NCI-H2171 (cell line): ENCODE measurements at places on chromosomes 11 and 22.

DNA sequence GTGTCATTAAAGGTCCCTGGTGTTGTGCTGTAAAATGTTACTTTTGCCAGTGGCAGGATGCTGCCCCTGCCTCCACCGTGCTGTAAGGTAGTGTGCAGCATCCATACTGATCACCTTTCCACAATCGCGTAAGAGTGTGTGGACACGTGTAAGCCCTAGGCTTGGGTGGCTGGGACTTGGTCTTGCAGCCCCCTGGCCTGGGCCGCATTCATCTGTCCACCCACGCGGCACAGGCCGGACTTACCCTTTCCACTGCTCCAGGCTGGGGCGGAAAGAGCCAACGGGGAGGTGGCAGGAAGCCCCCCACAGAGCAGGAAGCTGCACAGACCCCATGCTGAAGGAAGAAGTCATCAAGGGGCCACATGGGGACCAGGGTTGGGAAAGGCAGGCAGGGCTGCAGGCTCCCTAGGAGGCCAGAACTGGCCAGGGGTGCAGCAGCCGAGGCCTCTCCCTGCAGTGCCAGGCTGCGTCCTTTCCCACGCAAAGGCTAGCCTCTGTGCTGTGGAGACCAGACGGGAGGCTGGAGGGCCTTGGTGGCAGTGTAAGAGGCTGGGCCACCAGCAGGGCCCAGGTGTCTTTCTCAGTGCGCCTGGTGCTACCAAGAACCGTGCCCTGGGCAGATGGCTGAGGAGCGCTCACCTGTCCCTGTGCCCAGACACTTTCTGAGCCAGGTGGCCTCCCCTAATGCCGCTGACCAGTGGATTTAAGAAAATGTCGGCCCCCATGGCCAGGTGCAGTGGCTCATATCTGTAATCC lies 11.7 kb upstream of the TMEM191C start:
- no peak for DNase-seq

GRCh38 chr11:121089566-121089965 lies 11.5 kb upstream of the TECTA start:
- no peak for DNase-seq

GRCh38 chr11:47254386-47254785 lies 3.4 kb upstream of the NR1H3 start:
- DNase-seq, result no peak

DNA sequence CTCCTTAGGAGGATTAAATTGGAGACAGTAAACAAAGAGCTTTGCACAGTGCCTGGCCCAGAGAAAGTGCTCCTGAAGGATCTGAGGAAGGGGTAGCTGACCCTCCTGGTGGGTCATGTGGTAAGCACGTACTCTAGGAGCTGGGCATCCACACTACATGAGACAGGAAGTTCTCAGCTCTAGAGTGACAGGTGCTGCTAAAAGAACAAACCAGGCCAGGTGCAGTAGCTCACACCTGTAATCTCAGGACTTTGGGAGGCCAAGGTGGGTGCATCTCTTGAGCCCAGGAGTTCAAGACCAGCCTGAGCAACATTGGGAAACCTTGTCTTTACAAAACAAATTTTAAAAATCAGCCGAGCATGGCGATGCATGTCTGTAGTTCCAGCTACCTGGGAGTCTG lies 13.1 kb downstream of the SLC43A1 start:
- DNase-seq, result no peak

GRCh38 chr11:2142762-2143202 lies 3.6 kb upstream of the IGF2 start:
- DNase-seq, result no peak
